ENCODE measurements at places on chromosomes 6 and 20.
A peak's percentile ranks its signal among the peaks of the same experiment; 100 is the strongest.

DNA sequence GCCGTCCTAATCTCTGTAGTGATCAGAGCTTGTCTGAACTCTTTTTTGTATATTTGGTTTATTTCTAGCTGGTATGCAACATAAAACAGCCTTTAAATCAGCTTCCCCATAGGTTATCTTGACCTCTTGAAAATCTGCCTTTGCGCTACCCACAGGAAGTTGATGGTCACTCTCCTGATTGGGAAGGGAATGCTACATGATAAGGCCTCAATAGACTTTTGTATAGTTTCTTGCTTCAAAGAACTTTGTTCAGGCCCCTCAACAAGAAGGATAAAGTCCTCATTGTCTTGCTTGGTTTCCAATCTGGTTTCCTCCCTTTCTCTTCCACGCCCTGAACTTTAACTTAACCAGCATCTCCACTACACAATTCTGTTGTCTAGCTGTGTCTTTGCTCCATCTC, 95.4 kb upstream of the TENT5A start:
- no peak for DNase-seq

GRCh38 chr6:36544228-36544627, 3.1 kb downstream of the STK38 start:
- DNase-seq, result no peak

DNA sequence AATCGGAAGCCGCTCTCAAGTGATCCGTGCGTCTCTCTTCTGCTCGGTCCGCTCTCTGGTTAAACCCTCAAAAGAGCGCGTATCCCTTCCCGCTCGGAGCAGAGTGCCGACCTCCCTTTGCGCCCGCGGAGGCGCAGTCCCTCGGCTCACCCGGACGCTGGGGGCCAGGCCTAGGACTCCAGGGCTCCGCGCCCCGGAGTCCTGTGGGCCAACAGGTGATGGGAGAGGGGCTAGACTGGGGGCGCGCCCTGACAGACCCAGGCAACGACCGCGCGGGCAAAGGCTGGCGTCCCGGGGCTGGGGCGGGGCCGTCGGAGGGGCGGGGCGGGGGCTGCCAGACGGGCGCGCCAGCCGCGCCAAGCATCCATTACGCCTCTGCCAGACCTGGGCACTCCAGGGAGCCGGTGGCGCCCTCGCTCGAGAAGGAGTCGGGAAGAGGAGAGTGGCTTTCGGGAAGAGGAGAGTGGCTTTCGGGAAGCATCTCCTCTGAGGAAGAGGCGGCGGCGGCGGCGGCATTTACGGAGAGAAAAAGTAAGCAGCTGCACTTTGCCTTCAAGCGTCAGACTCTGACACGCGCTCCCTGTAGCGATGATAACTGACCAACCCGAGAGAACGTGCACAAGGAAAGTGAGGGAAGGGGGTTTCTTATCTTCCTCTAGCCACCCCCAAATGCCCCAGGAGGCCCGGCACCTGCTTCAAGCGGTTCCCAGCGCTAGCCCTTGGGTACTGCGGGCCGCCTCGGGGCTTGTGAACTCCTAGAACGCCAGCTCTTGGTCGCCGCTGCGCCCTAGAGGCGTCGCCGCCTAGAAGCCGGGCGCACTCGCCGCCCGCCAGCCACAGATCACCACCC, 2.6 kb downstream of the EPHA7 start:
- DNase-seq, result peak; percentile 51

DNA sequence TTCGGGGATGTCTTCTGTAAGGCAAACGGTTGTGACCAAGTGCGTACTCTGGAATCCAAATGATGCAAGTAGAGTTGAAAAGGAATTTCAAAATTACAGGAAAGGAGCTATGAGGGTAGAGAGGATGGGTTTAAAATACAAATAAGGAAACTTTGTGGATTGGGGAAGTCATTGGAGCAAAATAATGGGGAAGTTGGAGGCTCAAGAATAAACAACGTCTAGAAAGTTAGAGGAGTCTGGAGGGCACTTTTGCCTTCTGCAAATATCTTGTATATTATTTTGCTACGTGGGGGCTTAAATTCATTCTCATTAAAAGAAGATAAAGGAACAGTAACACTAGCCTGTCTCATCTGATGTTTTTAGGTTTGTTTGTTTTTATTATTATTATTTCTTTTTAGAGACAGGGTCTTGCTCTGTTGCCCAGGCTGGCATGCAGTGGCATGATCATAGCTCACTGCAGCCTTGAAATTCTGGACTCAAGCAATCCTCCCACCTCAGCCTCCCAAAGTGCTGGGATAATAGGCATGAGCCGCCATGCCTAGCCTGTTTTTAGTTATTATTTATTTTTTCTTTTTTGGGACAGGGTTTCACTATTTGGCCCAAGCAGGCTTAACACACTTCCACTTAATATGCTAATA, 55.0 kb upstream of the TNFAIP3 start:
- no peak for DNase-seq

DNA sequence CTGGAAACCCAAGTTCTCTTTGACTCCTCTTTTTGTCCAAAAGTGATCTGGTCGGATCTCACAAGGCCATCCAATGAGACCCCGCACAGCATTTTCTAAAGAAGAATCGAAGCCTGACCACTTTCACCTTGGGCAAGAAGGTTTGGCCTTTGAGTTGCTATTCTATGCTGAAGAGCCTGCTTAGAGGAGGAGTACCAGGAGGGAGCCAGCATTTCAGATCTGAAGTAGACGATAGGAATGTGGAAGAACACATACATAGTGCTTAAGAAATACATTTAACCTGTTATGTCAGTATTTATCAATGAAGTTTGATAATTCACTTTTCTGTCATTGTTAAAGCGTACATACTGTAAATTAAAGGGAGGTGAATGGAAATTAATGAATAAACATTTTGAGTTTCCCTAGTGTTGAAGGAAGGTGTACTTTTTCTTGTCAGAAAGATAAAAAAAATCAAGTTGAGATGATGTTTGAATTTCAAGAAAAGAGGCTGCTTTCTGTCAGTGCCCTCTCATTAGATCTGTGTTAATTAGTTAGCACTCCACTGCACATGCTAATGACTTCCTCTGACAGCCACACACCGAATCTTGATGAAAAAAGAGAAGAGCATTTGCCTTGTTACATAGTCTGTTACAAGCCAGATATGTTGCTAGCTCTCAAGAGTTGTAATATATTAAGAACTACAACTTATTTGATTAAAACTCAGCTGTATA, 10.9 kb upstream of the TDRD6 start:
- no peak for DNase-seq

DNA sequence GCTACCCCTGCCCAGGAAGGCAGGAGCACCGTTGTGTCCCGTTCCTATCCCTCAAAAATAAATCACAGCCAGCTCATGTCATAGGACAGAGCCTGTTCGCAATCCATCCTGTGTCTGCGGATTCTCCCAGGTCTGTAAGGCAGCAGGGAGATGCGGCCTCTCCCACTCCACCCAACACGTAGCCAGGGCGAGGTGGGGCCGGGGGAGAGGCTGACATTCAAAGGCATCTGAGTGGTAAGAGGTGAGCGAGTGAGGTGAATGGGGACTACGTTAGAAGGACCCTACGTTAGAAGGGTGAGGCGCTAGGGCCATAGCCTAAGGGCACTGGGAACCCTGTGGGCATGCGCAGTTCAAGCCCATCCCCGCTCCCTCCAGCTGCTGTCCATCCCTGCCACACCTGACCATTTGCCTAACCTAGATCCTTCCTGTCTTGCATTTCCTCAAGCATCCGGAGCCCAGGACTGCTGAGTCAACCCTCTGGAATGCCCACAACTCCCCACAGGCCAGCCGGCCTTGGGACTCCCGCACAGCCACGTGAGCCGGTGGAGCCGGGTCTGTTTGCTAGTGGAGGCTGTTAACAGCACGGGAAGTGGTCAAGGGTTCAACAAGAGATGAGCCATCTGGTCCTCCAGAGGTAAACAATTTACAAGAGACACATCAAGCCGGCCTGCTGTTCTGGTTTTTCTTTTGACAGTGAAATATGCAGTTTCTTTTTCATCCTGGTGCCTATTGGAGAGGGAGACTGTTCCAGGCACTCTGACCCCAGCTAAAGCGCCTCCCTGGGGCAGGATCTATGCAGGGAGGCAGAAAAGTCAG, 45.9 kb downstream of the RIPOR3 start:
- DNase-seq, result no peak

DNA sequence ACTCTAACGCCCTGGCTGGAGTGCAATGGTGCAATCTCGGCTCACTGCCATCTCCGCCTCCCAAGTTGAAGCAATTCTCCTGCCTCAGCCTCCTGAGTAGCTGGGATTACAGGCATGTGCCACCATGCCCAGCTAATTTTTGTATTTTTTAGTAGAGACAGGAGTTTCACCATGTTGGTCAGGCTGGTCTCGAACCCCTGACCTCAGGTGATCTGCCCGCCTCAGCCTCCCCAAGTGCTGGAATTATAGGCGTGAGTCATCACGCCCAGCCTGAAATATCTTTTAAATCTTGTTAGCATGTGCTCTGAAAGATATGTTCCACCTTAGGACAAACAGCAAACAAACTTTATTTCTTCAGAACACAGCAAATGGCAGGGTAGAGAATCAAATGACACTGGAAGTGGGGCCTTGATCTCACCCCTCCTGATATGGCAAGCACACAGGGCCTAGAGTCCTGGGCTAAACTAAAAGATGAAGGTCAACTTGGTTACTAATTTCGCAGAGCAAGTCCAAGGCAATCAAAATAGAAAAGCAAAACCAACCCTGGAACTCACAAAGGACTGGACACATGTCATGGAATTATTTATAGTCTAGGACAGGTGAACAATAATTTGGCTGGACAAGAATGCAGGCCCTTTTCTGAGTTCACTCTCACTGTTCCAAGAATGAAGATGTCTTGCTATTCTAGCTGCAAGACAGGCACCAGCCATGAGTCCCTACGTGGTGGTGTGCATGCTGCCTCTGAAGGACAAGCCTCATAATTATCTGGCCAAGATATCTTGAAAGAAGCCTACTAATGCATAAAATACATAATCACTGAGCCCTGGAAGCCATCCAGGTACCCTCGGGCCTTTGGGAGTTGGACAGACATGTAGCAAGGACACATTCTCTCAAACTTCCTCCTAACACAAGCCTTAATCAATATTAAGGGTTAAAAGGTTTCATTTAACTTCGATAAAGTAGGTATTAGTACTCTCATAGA, 35.6 kb downstream of the B4GALT5 start:
- no peak for DNase-seq

- DNase-seq, result no peak
Measured at GRCh38 chr6:56677559-56677958, 34.9 kb upstream of the DST start.

DNA sequence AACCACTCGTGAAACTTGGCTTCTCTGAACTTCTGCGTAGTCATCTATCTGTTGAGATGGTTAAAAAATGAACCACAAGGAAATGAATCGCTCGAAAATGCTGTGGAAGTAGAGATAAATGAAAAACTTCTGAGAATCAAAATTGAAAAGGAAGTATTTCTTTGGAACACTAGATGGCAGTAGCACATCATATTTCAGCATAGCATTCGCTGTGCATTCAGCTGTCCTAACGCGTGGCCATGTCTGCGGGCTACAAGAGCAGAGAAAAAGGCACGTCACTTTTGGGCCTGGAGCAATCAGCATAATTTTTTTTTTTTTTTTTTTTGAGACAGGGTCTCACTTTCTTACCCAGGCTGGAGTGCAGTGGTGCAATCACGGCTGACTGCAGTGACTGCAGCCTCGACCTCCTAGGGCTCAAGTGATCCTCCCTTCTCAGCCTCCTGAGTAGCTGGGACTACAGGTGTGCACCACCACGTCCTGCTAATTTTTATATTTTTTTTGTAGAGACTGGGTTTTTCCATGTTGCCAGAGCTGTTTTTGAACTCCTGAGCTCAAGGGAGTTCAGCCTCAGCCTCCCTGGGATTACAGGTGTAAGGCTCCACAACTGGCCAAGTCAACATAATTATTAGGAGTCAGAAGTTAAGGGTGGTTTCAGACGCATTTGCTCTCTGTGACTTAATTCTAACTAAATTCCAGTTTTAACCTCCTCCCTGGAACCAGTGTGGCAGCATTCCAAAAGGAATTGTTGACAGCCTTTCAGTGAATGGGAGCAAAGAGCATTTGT, 8.8 kb upstream of the PERP start:
- DNase-seq, result peak; percentile 66

GRCh38 chr6:123668965-123669591, 32.3 kb upstream of the TRDN start:
- DNase-seq, result no peak

GRCh38 chr6:133435065-133435728, 194.0 kb downstream of the EYA4 start:
- no peak for DNase-seq

GRCh38 chr6:149140137-149140909, 177.2 kb upstream of the TAB2 start:
- DNase-seq, result no peak

- no peak for DNase-seq
Measured at GRCh38 chr6:81362246-81362645, 390.2 kb downstream of the TENT5A start.

- no peak for DNase-seq
Measured at GRCh38 chr6:108723594-108723993, 124.6 kb upstream of the ARMC2 start.

GRCh38 chr6:85569323-85569722, 24.3 kb downstream of the SNX14 start:
- no peak for DNase-seq

Data from head of caudate nucleus (tissue), 42 donors.